ENCODE measurements at places on chromosomes 5 and 9. TPM values are rescaled to one million over a fixed set of nuclear protein-coding genes. Genes with fewer than 3 reads are reported as not detected.

Gene PHF24
- total RNA-seq: not detected

- H3K27ac ChIP-seq: no peak overlapping the region
- H3K27me3 ChIP-seq: no peaks in the 10 kb centered on the region
- no peak for DNase-seq
Measured at GRCh38 chr5:31287985-31288384, 94.5 kb downstream of the CDH6 start.

DNA sequence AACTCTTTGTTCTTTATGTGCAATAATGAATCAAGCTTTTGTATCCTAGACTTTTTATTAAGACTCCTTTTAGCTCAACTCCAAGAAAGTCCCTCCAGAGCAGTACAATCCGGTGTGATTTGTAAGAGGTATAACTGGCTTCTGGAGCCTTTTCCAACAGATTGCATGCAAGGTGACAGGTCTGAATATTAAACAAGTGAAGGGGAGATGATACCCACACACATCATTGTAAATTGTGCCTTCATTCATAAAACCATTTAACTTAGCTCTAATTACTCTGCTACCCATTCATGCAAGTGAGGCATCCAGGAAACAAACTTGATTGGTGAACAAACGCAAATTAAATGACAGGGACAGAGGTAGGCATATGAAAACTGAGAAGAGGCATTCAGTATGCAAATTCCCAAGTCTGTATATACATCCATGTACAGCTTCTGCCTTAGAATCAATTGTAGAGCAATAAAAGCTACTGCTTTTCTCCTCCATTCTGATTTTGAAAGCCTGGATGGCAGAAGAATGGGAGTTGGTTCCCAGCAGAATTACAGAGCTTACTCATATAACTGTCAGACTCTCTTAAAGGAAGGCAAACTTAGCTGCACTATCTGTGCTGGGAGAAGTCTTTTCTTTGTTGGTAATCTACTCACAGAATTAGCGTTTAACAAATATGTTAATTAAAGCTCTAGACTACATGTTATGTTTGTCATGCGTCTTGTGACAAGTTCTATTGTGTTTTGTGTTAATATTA lies 261.0 kb upstream of the CDH6 start:
- no peaks in the 10 kb centered on the region for H3K4me1 ChIP-seq
- no peaks in the 10 kb centered on the region for H3K27me3 ChIP-seq
- H3K36me3 ChIP-seq: no peaks in the 10 kb centered on the region
- no peak overlapping the region for H3K27ac ChIP-seq

Gene DND1
- 3.2 TPM for total RNA-seq

DNA sequence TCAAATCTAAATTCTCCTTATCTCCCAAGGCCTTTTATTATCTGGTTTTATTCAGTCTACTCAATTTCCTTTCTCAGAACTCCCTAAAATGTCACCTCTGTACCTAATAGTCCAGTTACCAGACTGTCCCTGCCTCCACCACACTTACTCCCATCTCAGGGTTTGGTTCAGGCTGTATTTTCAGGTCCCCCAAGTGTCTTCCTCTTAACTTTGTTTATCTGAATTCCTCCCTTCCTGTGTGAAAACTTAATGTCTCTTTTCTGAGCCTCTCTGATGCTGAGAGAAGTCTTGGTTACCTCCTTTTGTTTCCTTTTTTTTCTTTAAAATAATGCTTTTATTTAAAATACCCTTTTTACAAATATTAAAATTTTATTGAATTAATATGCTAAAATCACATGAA lies 133.4 kb downstream of the PAM start:
- H3K4me1 ChIP-seq: peaks cover 12% of the 10 kb centered on the region
- peaks cover 2% of the 10 kb centered on the region for H3K36me3 ChIP-seq
- H3K4me3 ChIP-seq: no peak overlapping the region
- no peak for DNase-seq

Measured in activated CD8-positive, alpha-beta T cell treated with anti-CD3 and anti-CD28 coated beads for 36 hours (primary cell).